ENCODE measurements at places on chromosomes 2 and 18.

GRCh38 chr2:147076634-147077033 lies 768.2 kb upstream of the ACVR2A start:
- DNase-seq, result no peak

- DNase-seq, result no peak
Observed at GRCh38 chr2:119788752-119789151, 29.0 kb downstream of the PTPN4 start.

- no peak for DNase-seq
Observed at GRCh38 chr2:229375251-229375650, 104.2 kb upstream of the PID1 start.

DNA sequence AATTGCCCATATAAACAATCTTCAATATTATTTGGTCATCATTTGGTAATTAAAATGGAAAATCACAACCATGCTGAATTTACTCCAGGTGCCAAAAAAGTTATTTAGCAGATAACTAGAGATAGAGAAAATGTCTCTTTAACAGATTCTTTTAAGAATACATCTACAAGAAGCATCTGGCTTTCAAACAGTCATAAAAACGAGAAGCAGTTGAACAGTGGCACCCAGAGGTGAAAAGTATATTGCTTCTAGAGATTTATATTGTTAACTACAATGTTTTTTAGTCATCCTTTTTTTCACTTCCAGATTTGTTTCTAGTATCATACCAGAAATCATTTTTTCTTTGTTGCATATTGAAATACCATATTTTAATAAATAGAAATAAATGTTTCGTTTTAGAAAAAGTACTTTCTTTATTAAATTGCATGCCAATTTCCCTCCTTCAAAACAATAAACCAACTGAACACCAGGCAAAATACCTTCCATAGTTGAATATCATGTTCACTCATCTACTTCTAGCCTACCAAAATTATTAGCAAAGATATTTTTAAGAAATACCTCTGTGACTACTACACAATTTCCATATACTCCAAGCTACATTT lies 65.4 kb upstream of the HNRNPA3 start:
- peak; percentile 90 for DNase-seq

GRCh38 chr2:238336151-238336550 lies 15.8 kb downstream of the TRAF3IP1 start:
- DNase-seq, result no peak

DNA sequence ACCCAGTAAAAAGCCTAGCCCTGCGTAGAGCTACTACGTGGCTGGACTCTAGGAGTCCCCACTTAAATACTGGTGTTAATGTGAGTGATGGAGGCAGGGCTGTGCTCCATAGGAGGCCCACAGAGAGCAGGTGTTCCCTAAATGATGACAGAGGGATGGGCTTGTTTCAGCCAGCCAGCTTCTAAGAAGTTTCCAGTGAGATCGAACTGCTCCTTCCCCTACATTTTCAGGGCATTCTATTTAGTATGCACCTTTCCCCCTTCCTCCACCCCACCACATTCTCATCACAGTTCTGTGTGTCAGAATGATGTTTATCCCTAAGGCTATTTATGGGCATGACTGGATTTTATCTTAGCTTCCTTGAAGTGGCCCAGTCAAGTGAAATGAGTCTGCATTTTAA lies 213.0 kb downstream of the TRIB2 start:
- DNase-seq, result no peak

DNA sequence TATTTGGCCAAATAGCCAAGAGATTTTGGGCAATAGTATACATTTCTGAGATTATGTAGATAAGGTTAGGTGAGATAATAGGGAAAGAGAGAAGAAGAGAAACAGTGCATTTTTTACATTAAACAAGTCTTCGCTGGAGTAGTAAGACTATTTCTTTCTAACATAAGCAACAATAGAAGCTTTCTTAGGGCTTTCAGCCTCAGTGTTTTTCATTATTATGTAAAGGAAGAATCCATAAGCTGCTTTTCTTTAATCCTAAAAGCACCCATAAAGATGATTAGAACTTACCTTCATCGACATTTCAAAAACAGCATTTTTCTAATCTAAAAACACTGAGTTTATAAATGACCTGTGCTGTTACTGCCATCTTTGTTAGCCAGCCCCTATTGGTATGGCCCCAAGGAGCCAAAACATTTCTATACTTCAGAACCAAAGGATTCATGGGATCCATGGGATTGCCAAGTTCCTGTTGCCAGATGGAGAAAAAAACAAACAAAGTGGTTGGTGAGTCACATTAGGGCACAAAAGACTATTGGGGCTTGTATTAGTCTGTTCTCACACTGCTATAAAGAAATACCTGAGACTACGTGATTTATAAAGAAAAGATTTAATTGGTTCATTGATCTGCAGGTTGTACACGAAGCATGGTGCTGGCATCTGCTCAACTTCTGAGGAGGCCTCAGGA lies 88.2 kb downstream of the SCG2 start:
- no peak for DNase-seq

DNA sequence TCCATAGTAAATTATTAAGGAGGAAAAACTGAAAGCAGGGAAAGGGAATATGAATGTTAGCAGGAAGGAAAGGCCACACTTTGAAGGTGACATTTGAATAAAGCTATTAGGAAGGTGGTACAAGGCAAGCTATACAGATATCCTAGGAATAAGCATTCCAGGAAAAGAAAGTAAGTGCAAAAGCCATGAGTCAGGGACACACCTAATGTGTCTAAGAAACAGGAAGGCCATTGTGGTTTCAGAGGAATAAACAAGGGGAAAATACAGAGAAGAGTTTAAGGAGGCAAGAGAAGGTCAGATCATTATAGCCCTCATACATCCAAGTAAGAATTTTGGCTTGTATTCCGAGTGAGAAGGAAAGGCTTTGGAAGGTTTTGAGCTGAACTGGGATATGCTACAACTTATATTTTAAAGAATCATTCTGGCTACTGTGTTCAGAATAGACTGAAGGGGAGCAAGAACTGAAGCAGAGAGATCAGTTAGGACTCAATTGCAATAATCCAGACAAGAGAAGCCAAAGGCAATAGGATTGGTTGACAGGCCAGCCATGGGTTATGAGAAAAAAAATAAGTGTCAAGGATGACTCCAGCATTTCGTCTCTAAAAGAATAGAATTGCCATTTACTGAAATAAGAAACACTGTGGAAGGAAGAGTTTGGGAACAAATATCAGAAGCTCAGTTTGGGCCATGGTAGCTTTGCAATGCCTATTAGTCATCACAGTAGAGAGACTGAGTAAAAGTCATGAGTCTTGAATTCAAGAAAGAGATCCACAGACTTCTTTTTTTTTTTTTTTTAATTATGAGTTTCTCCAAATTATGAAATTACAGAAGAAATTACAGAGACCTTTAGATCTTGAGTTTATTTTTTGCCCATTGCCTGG lies 11.3 kb downstream of the RAD51AP2 start:
- no peak for DNase-seq

GRCh38 chr2:28462122-28462521 lies 33.7 kb upstream of the PLB1 start:
- no peak for DNase-seq

- peak; percentile 71 for DNase-seq
Observed at GRCh38 chr2:65075605-65076344, 19.6 kb downstream of the CEP68 start.

- no peak for DNase-seq
Observed at GRCh38 chr18:5747678-5748077, 147.6 kb downstream of the TMEM200C start.

- DNase-seq, result no peak
Observed at GRCh38 chr2:216618785-216619184, 14.4 kb upstream of the IGFBP2 start.

GRCh38 chr2:199784512-199784911 lies 66.5 kb downstream of the FTCDNL1 start:
- DNase-seq, result no peak

- DNase-seq, result no peak
Observed at GRCh38 chr2:197001921-197002320, 75.4 kb upstream of the PGAP1 start.

DNA sequence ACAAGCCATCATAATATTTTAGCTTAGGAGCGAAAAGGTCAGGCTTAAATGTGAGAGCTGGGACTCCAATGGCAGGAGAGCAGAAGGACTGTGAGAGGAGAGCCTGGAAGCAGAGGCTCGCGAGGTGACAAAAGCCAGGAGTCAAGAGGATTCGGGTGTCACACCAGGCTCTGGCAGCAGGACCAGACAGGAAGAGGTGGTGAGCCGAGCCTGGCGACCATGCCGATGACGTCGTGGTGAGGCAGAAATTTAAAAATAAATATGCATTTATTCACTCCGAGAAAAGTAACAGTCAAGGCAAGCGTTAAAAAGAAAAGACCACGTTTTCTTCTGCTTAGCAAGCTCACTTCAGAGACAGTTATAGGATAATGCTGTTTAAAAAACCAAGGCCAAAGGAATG lies 31.3 kb upstream of the ZNF236 start:
- no peak for DNase-seq

- no peak for DNase-seq
Observed at GRCh38 chr2:27885234-27885633, 5.0 kb downstream of the RBKS start.

- peak; percentile 59 for DNase-seq
Observed at GRCh38 chr18:48753691-48754090, 197.1 kb downstream of the SMAD7 start.

GRCh38 chr2:43898134-43898837 lies 59.5 kb downstream of the ABCG8 start:
- DNase-seq, result peak; percentile 14

GRCh38 chr2:241636182-241637017 lies 558 bp downstream of the THAP4 start:
- DNase-seq, result peak; percentile 59

Measured in muscle of leg (tissue), 16 donors.